Activated CD8-positive, alpha-beta memory T cell treated with anti-CD3 and anti-CD28 coated beads, Interleukin-2, amount 50 U/mL, for 48 hours (primary cell): ENCODE measurements at places on chromosomes 4 and X.
A peak's percentile ranks its signal among the peaks of the same experiment; 100 is the strongest.

DNA sequence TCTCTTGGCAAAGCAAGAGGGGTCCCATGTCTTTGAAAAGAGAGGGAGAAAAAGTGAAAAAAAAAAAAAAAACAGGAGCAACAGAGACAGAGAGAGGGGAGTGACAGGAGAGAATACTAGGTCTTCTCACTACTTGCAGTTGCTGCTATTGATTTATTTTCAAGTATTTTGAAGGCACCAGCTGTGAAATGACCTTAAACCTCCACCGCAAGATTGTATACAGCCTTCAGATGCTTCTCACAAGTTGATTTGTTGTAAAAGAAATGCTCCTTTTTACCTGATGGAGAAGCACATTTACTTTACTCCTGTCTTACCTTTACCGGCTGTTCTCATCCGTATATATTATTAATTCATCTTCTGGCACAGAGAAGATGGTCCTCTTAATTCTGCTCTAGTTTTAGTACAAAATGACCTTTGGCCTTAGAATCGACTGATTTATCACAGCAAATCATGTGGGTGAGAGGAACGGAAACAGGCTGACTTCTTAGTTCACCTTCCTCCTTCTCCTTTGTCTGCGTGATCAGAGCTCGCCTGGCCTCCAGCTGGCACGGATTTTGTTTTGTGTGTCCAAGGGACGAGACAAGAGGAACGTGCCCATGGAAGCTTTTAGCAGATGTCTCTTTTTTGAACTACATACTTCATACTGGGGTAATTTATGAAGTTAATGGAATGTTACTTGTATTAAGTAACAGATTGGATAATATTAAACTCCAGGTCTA lies 82.4 kb upstream of the PACRGL start:
- no peak for DNase-seq

DNA sequence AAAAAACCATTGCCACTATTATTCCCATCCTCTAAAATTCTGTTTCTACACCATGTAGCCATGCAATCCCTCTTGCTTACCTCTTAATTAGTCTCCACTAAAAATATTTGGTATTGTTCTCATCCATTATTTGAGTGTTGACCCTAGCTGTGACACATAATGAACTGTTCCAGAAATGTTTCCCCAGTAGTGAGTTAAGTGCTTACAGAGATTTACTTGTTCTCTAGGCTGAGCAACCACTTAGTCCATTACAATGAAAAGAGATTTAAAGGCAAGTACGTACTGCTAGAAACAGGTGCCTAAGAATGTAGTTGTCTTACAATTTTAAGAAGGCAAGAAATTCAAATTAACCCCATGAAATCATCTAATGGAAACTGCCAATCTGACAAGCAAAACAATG lies 112.7 kb upstream of the PTPN13 start:
- DNase-seq: no peak

DNA sequence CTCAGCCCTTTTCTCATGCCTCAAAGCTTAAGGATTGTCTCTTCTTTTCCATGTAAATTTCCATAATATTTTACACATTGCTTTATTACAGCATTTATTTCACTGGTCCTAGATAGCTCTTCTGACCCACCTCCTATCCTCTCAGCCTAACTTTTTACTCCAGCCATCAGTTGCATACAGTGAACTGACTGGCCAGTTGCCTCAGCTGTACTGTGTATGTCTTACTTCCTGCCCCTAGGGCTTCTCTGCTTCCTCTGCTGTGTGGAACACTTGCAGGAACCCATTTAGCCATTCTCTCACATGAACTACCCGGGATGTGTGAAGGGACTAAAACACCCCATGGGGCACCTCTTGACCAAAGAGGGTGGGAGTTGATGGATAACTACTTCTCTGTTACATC lies 18.0 kb downstream of the C4orf33 start:
- no peak for DNase-seq

GRCh38 chrX:15895334-15895733 lies 40.7 kb upstream of the AP1S2 start:
- no peak for DNase-seq

DNA sequence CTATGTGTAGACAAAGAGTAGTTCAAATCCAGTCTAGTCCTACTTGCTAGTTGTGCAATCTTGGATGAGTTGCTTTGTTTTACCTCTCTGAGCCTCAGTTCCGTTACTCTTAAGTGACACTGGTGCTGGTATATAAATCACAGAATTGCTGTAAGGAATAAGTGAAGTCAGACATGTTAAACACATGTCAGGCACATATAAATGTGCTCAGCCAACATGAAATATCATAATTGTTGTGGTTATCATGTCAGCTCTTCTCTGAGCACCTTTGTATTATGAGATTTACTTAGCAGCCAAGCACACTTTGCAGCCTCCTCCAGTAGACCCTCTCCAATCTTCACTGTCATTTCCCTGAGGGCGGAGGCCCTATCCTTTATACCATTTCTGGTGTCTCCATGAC lies 87.9 kb upstream of the PAK3 start:
- no peak for DNase-seq

GRCh38 chr4:186151499-186151898 lies 39.9 kb upstream of the CYP4V2 start:
- DNase-seq: no peak

- DNase-seq: no peak
Observed at GRCh38 chr4:42172128-42172790, 19.8 kb upstream of the BEND4 start.

DNA sequence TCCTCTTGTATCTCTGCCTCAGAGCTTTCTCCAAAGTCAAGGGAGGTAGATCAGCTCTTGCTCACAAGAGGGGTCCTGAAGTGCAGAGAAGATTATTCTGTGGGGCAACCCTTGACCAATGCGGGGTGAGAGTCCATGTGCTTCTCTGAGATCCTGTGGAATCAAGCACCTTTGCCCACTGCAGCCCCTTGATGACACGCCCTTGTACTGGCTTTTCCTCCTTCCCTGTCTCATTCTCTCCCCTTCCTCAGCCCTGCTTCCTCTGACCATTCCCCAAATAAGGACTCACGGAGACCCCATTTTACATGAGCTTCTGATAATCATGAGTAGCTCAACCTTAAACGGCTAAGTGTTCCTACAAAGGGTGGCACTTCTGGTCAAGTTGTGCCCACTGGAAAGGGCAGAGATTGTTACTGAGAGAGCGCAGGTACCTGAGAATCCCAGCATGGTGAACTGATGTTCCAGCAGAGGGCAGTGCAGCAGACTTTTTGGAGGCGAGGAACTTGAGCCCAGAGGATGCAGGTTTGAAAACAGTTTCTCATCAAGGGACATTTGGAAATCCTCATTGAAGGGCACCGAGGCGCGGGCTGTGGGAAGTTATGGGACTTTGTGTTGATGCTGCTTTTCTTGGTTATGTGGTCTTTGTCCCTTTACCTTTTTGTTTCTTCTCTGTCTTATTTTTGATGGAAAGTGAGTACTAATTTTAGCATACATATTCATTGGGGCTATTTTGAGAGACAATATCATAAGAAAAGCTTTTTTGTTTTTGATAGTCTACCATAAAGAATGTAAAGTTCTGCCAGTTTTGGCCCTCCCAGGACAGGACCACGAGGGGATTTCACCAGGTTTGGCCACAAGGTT lies 201.3 kb downstream of the RBM46 start:
- DNase-seq: peak; percentile 54

GRCh38 chrX:131614241-131614640 lies 70.4 kb downstream of the OR13H1 start:
- DNase-seq: no peak

DNA sequence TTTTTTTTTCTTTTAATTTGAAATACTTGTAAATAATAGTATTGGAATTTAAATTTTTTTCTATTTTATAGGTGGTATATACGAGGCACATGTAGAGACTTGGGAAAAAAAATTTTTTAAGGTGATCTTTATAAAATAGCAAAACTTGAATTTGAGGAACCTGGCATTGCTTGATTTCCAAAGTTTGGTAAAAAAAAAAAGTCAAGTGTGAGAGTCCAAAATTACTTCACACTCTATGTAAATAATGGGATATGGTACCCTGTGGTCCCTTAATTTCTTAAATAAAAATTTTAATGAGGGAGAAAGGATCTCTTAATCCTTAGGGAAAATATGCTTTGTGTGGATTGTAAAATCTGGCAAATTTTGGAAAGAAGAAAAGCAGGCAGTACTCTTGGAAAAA lies 19.0 kb downstream of the SPRY1 start:
- DNase-seq: no peak

GRCh38 chr4:5632571-5632970 lies 75.8 kb downstream of the EVC2 start:
- DNase-seq: no peak

DNA sequence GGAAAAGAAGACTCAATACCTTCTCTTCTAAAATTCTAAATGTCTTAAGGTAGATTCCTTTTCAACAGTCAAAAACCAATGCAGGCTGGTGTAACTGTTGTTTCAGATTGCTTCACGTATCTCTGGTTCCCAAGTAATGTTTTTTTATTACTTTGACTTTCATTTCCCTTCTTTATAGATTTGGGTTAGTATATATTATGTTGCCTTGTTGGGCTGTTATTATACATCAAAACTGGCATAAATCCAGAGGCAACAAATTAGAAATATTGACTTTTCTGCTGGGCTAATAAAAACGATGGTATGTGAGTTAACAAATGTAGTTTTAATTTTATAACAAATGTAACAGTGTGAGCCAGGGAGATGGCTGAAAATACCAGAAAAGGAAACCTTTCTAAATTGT lies 444.7 kb upstream of the TENM3 start:
- no peak for DNase-seq

DNA sequence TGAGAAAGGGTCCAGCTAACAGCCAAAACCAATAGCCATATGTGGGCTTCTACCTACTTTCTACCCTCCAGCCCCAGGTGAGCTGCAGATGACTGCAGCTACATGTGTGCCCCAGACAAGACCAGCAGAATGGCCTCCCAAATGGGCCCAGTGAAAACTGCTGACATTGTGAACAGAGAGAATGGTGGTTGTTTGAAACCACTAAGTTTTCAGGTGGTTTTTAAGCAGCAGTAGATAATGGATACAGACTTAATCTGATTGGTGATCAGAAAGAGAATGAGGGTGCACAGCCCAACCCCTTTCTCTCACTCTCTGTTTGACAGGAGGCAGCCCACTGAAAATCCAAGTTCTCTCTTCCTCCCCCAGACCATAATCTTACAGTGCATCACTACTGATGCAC lies 42.5 kb upstream of the BBS12 start:
- DNase-seq: no peak

- no peak for DNase-seq
Observed at GRCh38 chr4:162865102-162865501, 301.6 kb downstream of the NAF1 start.

- DNase-seq: no peak
Observed at GRCh38 chrX:149004936-149005335, 500.2 kb downstream of the IDS start.

GRCh38 chr4:128353791-128354190 lies 66.2 kb upstream of the PGRMC2 start:
- no peak for DNase-seq

DNA sequence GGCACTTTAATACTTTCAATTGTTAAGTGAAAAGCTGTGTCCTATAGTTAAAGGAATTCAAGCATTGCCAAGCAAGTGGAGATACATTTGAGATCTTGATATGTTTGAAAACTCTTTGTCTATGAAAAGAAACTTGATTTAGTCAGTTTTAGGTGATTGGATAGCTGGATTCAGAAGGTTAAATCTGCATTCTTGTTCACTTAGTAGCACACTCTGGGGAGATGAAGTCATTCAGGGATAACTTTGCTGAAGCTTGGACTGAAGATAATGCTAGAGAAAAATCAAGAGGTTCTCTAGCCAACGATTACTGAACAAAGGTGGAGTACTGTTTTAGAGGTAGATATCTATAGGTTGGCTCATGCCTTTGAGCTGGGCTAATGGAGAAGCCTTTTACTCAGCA lies 90.6 kb downstream of the DCAF8L2 start:
- no peak for DNase-seq

GRCh38 chr4:113212613-113213012 lies 163.2 kb downstream of the ANK2 start:
- no peak for DNase-seq

DNA sequence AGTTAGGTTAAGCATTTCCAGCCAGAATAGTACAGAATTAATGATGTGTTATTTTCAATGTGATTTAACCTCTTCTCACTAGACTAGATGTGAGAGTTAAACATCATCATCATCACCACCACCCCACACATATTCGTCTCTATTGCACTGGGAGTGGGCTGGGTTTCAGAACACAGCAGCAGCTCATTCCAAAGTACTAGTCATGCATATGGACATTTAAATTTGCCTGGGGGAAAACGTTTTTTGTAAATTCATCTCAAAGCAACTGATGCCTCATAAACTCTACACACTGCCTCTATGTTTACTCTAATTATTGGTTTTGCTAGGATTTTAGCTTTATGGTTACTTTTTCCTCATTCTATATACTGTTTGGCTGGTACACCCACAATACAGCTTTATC lies 509.1 kb downstream of the PPP4R3C start:
- no peak for DNase-seq

DNA sequence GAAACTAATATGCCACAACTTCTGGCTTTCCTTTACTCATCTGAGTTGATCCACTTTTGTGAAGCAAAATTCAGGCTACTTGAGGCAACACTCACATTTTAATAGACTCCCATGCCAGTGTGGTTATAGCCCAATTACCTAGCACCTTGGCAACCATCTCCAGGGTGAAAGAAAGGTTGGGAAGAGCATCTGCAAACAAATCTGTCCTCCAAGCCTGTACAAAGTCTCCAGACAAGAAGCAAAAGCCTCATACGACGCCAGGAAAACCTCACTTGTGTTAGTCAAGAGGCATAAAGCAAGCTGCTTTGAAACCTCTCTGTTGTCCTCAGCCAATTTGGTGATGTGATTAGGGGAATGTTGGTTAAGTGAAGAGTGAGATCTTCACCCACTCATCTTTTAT lies 246.6 kb downstream of the THOC2 start:
- no peak for DNase-seq

- no peak for DNase-seq
Observed at GRCh38 chr4:153943738-153944415, 155.0 kb upstream of the SFRP2 start.

GRCh38 chr4:117700111-117700892 lies 334.0 kb upstream of the NDST3 start:
- no peak for DNase-seq

DNA sequence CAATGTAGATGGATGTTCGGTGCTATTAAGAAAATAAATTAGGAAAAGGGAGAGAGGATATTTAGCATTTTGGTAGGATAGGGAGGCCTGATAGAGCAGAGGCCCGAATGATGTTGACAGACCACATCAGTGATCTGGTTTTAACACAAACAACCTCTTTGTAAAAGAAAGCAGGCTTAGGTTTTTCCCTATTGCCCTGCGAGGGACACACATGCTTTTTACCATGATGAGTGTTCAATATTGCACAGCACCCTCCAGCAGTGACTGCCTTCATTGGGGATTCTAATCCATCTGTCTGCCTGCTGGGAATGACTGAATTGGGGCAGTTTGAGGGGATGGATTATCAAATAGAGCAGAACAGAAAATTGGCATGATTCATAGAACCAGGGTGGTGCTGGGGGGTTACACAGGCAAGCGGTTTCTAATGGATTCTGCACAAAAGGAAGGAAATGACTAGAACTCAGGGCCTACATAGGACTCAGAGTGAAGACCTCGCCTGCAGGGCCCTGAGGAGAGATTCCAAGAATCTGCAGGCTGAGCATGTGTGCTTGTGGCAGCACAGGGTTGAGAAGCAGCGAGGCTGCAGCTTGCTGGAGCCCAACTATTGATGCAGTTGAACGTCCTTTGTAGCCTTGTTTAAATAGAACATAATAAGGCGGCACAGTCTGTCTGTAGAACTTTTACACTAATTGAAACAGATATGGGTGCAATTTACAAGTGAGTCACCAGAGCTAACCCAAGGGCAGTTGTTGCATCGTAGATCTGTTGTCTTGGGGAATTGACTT lies 58.0 kb downstream of the RHOH start:
- no peak for DNase-seq
